ENCODE measurements at places on chromosomes 11 and 22.

GRCh38 chr11:118930094-118930712, 4.5 kb upstream of the BCL9L start:
- no peak for DNase-seq

GRCh38 chr22:17237038-17237668, 17.9 kb upstream of the ADA2 start:
- DNase-seq = no peak

- DNase-seq = no peak
Observed at GRCh38 chr11:99671808-99672409, 651.2 kb downstream of the CNTN5 start.

- DNase-seq = no peak
Observed at GRCh38 chr11:123573286-123573685, 81.1 kb downstream of the SCN3B start.

- no peak for DNase-seq
Observed at GRCh38 chr11:106152824-106153223, 75.4 kb downstream of the AASDHPPT start.

GRCh38 chr11:120086651-120087050, 51.3 kb downstream of the TRIM29 start:
- no peak for DNase-seq

- DNase-seq = no peak
Observed at GRCh38 chr22:23101524-23101923, 31.2 kb downstream of the GNAZ start.

GRCh38 chr11:122803716-122804115, 34.6 kb upstream of the CRTAM start:
- no peak for DNase-seq

DNA sequence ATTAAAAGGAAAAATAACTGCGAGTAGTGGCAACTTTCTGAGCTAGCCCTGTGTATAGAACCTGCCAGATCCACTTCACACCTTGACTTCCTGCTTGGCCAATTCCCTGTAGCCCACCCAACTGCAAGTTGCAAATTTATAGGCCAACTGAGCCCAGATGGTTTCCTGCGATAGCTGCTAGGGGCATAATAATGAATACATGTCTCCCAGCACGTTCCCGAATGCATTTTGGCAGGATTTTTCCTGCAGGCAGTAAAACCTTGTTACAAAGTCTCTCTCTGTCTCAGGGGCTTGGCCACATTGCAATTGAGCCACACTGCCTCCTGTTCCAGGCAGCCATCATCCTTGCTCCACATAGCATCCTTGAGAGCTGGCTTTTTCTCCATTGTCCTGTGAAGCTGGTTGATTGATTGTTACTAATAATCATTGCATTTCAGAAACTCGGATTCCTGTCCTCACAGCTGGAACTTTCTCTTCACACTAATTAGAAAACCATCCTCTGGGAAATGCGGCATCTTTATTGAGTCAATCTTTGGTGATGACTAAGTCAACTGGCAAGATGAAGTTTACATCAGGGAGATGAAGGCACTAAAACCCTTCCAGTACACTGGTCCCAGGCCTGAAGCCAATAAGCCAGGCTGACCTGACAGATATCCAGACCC, 18.6 kb upstream of the LMO2 start:
- no peak for DNase-seq

DNA sequence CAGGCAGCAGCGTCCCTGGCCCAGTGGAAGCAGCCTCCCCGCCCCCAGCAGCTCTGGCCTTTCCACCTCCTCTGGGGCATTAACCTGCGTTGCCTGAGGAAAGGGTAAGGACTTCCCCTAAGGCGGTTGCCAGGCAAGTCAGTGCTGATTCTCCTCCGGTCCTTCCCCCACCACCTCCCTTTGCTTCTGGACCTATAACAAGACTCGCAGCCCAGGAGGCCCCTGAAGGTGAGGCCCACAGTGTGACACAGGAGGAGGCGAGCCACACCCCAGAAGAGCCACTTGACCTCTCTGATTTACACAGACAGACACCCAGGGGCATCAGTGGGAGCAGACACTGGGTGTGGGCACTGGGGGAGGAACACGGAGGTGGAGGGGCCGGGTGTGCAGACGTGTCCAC, 35.4 kb downstream of the ASCL2 start:
- no peak for DNase-seq

DNA sequence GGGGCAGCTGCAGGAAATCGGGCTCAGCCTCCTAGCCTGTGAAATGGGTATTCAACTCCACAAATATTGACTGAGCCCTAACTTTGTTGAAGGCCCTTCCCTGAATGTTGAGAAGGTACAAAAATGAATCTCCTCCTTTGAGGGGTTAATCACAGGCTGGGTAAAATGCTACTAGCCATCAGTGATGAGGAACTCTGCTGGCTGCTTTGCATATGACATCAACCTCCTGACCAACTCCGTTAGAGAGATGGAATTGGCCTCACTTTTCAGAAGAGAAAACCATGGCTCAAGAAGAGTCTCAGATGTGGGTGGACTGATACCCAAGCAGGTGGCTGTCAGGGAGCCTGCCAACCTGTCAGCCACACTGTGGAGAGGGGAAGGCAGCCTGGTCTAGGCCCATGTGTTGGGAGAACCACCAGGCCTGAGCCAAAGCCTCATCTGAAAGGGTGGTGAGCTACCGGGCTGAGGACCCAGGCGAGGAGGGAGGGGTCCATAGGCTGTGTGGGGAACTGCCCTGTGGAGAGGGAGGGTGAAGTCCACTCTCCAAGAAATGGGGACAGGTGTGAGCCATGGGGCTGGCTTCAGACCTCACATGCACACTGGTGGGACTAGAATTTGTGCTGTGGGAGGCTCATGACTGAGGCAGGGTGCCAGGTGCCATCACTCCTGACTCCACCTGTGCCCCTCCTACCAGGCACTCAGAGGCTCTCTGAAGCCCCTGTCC, 11.8 kb downstream of the CDCA5 start:
- DNase-seq = no peak

DNA sequence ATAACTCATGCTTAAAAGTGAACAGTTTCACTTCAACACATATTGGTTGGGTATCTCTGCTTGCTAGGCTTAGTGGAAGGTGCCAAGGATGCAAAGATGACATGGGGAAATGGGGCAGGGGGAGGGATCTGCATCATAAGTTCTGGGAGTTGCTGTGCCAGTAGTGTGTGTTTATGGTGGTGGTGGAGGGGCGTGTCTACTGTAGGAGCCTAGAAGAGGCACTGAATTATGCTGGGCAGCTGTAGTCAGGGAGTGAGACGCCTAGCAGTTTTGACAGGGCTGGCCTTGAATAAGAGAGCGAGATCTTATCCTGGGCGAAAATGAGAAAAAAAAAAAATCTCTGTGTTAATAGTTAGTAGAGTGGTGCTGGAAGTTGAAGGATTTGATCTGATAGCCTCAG, 3.0 kb downstream of the ELMOD1 start:
- DNase-seq = no peak

- no peak for DNase-seq
Observed at GRCh38 chr11:99739464-99740089, 718.8 kb downstream of the CNTN5 start.

DNA sequence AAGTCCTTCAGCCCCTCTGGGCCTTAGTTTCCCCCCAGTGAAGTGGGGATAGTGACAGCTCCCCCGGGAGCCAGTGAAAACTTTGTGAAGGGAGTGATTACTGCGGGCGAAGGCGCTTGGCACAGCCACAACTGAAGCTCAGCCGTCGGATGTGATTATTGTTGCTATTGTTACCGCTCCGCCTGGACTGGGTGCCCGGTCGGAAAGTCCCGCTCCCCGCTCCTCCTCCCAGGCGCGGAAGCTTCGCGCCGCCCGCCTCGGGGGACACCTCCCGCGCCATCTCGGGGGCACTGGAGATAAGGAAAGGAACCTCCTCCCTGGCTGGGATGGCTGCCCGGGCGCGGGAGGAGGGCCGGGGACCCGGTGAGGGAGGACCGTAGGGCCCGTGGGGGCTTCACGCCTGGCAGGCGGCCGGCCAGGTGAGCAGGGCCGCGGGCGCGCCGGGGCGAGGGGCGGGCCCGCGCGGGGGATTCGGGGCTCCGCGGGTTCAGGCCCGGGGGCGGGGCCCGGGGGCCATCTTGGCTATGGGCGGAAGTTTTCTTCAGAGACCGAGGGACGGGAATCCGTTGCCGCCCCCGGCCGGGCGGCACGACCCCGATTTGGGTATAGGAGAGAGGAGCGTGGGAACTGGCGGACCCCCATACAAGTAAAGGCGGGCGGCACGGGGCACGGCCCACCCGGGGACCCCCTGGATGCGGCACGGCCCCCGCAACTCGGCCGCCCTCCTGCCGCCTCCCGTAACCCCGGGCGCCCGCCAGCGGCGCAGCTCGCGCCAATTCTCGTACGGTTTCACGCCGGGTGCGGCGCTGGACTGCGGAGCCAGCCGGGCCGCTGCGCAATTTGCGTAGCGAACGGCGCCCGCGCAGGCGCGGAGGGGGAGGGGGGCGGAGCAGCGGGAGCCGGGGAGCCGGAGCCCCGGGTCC, at the start of gene GPR137:
Gene GPR137 (plus strand): TSS at position 887 of the 923 bp plus-strand sequence. CDS start 677 bp downstream, outside the sequence.
- DNase-seq = no peak

DNA sequence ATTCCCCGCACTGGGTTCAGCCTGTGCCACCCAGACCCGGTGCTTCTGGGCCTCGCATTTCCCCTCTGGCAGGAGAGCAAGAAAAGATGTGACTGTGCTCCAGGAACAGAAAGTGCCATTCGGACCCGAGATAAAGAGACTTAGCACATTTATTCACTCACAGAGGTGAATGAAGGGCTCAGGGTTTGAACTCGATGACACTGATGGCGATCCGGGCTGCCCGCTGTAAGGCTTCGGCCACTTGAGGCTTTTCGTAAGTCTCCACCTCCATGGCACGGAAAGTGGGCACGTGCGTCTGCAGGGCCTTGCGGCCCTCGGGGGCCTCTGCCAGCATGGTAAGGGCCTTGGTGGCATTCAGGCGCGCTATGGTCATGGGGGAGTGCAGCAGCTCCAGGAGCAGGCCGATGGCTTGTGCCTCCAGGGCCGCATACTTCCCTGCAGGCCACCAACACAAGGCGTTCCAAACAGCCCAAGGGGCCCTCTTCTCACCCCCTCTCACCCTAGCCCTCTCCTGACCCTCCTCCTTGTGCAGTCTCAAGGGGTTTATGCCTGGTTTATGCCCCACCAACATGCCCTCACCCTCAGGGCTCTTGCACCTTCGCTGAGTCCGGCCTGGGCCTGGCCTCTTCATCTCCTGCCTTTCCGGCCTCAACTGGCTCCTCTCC, 10.9 kb upstream of the GNAZ start:
- no peak for DNase-seq

GRCh38 chr11:131767421-131767820, 397.0 kb downstream of the NTM start:
- no peak for DNase-seq

- peak; percentile 88 for DNase-seq
Observed at GRCh38 chr11:64878494-64879243, at the start of gene EHD1. Gene EHD1, minus strand, starts transcription at chr11:64878621. Its CDS starts 157 bp downstream, at chr11:64878464.

DNA sequence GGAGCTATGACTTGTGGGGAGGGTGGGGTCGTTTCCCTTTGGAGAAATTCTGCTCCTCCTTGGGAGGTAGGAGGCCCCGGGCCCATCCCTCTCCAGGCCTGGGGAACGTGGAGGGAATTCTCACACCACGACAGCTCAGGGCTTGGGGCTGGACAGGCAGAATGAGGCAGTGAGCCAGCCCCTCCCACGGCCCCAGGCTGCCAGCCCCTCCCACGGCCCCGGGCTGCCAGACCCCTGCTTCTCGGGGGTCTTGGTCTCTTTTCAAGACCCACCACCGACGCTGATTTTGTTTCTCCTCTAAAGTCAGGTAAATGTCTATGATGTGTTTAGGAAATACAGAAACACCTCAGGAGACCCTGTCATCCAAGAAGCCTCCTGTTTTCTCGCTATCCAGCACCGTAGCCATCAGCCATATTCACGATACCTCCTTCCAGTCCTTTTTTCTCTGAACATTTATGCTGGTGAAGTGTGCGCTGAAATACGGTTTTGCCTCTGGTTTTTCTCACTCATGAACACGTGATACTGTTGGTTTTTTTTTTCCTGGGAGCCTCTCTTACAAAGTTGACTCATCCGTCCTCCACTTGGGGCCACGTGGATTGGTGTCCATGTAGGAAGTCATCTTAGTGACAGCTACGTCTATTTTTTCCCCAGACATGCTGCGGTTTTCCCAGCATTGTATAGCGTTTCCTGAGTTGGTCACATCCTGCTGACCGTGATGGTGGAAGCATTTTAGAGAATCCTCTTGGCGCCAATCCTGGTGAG, 1219.6 kb downstream of the BRD1 start:
- DNase-seq = no peak

GRCh38 chr11:20070459-20070858, 89.8 kb downstream of the DBX1 start:
- no peak for DNase-seq

- no peak for DNase-seq
Observed at GRCh38 chr11:12707500-12707880, 33.3 kb downstream of the TEAD1 start.

DNA sequence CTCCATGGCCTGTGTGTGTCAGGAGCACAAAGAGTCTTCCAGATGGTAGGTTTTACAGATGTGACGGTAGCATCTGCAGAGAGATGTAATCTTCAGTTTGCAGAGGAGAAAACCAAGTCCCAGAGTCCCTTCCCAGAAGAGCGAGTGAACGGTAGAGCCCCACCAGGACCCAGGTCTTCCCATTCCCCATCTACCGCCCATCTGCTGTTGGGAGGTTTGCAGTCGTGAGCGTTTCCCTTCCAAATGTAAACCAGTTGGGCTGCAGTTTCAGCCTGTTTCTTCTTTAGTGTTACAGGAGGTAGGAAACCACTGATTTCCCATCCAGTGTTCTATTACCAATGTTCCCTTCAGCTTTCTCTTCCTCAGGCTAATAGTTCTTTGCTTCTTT, 24.0 kb downstream of the PANX1 start:
- DNase-seq = no peak

- DNase-seq = no peak
Observed at GRCh38 chr11:100932474-100933100, 197.0 kb downstream of the PGR start.

- DNase-seq = no peak
Observed at GRCh38 chr11:22539821-22540256, 85.8 kb downstream of the FANCF start.

DNA sequence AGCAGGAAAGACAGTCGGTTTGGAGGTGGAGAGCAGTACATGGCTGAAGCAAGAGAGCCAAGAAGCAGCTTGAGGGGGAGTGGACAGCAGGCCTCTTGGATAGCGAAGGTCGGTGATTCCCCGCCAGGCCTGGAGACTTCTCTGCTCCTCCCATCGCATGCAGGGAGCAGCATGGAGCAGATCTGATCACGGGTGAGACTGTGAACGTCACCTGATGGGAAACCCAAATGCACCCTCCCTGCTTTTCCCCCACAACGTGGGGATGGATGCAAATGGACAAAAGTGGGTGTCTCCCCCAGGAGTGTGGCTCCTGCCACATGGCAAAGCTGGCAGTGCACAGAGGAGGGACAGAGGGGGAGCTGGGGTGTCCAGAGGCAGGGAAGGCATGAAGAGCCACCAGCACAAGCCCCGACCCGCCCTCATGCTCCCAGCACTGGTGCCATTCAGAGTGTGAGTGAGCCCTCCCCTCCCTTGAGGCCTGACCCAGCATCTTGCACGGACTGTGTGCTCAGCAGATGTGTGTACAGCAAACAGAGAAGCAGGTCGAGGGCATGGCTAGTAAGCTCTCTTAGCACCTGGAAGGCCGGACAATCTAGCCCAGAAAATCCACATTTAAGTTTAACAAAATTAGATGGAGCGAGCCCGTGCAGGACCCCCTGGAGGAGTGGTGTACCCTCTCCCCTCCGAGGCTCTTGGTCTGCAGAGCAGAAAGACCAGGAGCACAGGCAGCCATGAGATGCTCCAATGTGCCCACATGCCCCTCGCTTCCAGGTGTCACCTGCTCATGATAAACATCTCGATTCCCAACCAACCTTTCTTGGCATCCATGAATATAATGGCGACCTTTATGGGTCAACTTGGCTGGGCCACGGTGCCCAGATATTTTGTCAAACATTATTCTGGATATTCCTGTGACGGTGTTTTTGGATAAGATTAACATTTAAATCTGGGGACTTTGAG, 661.7 kb downstream of the TBC1D22A start:
- DNase-seq = no peak

GRCh38 chr11:124481365-124482323, 36.1 kb upstream of the OR8B8 start:
- DNase-seq = peak; percentile 33

Data from skeletal muscle cell (primary cell).